CD8-positive, alpha-beta memory T cell (primary cell): ENCODE measurements at places on chromosomes 4 and X. TPM values are rescaled to one million over a fixed set of nuclear protein-coding genes. Genes with fewer than 3 reads are reported as not detected.

DNA sequence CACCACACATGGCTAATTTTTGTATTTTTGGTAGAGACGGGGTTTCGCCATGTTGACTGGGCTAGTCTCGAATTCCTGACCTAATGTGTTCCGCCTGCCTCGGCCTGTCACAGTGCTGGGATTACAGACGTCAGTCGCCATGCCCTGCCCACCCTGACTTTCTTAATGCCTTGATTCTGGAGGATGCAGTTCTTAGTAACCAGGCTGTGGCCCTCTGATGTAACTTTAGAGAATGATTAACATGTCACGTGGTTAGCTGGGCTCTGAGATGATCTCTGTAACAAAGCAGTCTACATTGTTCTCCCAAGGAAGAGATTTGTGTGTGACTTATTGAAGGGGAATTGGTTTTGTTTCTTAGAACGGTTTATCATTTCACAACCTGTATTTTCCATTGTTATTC is 30.6 kb downstream of the ANK2 start:
- no peaks in the 10 kb centered on the region for H3K36me3 ChIP-seq
- DNase-seq, result no peak
- H3K27me3 ChIP-seq, result no peaks in the 10 kb centered on the region
- H3K27ac ChIP-seq, result no peak overlapping the region

DNA sequence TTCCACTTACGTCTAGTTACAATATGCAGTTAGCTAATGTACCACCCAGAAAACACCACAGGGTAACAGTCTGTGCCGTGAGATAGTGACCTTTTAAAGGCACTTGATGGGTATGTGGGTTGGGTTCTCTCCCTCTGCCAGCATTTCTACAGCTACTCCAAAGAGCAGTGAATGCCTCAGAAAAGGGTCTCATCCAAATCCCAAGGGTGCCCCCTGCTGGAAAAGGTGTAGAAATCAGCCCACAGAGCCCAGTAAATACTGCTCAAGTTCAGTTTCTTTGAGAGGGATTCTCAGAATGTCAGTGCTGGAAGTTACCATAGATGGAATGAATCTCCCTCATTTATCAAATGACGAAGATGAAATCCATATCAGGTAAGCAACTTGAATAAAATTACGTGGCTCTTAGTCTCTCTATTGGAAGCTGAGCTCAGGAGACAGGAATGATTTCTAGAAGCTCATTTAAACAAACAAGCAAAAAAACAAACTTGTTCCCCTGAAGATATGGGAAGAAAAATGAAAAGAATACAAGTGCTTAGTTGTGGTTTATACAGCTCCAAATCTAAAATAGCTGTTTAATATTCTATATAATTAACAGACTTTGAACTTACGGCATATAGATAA is 9.5 kb downstream of the RNF175 start:
- no peak overlapping the region for H3K4me3 ChIP-seq
- H3K36me3 ChIP-seq, result no peaks in the 10 kb centered on the region
- no peaks in the 10 kb centered on the region for H3K27me3 ChIP-seq
- no peak overlapping the region for H3K27ac ChIP-seq
- peaks cover 8% of the 10 kb centered on the region for H3K4me1 ChIP-seq
- DNase-seq, result peak; percentile 59

DNA sequence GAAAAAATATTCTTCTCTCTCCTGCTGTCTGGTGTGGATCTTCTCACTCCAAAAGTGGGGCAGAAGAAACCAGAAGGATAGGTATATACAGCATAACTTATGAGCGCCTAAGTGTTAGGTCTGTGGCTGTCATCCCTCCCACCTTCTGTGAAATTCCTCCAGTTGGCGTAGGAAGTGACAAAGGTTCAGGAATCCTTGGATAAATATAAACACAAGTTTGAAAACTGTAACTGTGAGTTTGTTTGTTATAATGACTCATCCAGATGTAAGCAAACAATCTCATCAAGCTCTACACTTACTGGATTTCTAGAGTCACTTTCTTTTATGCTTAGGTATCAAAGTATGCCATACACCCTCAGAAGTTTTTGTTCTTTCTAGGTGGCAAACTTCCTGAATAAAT is 405.2 kb downstream of the FAT4 start:
- DNase-seq, result no peak
- H3K27me3 ChIP-seq, result no peaks in the 10 kb centered on the region
- H3K36me3 ChIP-seq, result no peaks in the 10 kb centered on the region
- H3K4me1 ChIP-seq, result no peaks in the 10 kb centered on the region
- H3K4me3 ChIP-seq, result no peak overlapping the region

- no peaks in the 10 kb centered on the region for H3K36me3 ChIP-seq
- H3K4me3 ChIP-seq, result no peak overlapping the region
- H3K27ac ChIP-seq, result no peak overlapping the region
- DNase-seq, result no peak
- no peaks in the 10 kb centered on the region for H3K27me3 ChIP-seq
- H3K4me1 ChIP-seq, result no peaks in the 10 kb centered on the region
Observed at GRCh38 chr4:172657081-172657480, 511.5 kb upstream of the GALNT7 start.

DNA sequence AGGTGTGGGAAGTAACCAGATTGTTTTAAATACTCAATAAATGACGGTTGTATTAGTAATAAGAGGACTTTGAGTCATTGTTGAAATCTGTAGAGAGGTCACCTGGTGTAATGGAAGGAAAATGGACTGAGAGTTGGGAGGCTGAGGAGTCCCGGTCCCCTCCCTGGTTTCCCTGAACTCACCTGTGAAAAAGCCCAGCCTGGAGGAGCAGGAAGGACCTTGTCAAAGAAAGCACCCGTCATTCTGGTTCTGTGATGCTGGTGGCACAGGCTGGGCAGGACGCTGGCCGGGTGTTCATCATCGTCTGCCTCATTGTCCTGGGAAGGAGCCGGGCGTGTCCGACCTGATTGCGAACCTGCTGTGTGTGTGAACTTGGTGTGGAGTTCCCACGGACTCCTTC is 70.8 kb downstream of the SORCS2 start:
- no peaks in the 10 kb centered on the region for H3K36me3 ChIP-seq
- H3K27me3 ChIP-seq, result no peaks in the 10 kb centered on the region
- H3K4me1 ChIP-seq, result no peaks in the 10 kb centered on the region
- DNase-seq, result no peak
- H3K4me3 ChIP-seq, result no peak overlapping the region

DNA sequence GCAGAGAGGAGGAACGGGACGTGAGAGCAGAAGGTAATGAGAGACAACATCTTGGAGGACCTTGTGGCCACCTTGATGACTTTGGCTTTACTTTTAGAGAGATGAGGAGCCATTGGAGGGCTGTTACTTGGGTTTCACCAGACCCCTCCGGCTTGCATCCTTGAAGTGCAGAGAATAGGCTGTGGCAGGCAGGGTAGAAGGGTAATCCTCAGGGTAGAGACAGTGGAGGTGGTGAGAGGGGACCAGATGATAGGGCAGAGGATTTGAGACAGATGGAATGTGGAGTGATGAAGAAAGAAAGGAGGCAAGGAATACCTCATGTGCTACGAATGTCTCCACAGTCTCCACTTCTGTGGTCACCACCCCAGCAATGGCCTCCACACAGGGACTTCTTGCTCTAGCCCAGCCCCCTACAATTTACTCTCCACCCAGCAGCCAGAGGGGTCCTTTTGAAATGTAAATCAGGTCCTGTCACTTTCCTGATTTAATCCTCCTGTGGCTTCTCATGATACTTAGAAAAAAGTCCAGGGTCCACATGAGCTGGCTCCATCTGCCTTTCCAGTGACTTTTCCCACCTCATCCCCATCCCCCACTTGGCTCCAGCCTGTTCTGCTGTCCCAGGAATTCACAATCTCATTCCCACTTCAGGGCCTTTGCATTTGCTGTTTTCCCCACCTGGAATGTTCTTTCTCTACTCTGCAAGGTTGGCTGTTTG is 115.0 kb downstream of the PJA1 start:
- no peak overlapping the region for H3K27ac ChIP-seq
- H3K4me1 ChIP-seq, result no peaks in the 10 kb centered on the region
- H3K36me3 ChIP-seq, result no peaks in the 10 kb centered on the region
- no peak overlapping the region for H3K4me3 ChIP-seq
- no peak for DNase-seq
- no peaks in the 10 kb centered on the region for H3K27me3 ChIP-seq

DNA sequence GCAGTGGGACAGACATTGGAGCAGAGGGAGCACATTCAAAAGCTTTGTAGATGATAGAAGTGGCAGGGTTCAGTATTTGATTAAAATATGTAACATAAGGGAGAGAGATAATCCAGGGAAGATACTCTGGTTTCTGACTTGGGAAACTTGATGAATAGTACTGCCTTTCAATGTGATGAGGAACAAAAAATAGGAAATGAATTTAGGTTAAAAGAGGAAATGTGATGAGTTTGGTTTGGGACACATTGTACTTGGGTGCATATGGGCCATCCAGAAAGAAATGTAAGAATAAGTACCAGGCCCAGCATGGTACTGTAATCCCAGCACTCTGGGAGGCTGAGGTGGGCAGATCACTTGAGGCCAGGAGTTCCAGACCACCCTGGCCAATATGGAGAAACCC is 20.9 kb upstream of the NDNF start:
- no peaks in the 10 kb centered on the region for H3K4me1 ChIP-seq
- H3K36me3 ChIP-seq, result no peaks in the 10 kb centered on the region
- no peak for DNase-seq
- no peak overlapping the region for H3K27ac ChIP-seq
- H3K4me3 ChIP-seq, result no peak overlapping the region

DNA sequence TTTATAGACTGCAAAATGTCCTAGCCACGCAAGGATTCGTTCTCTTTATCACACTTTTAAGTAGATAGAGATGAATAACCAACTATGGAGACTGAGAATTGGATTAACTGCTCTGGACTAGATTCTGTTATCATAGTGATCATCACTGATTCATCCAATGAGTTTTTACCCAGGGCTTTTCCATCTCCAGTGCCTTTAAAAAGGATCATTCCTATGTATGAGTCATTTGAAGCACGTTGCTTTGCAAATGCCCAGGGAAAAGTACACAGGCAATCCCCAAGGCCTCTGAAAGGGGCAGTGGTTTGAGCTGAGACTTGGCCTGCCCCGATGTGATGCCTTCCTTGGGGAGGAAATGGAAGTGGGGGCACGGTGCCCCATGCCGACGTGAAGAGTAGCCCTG is 122.7 kb upstream of the PSAPL1 start:
- H3K4me1 ChIP-seq, result no peaks in the 10 kb centered on the region
- no peak overlapping the region for H3K4me3 ChIP-seq
- no peaks in the 10 kb centered on the region for H3K27me3 ChIP-seq
- H3K36me3 ChIP-seq, result no peaks in the 10 kb centered on the region
- no peak overlapping the region for H3K27ac ChIP-seq

DNA sequence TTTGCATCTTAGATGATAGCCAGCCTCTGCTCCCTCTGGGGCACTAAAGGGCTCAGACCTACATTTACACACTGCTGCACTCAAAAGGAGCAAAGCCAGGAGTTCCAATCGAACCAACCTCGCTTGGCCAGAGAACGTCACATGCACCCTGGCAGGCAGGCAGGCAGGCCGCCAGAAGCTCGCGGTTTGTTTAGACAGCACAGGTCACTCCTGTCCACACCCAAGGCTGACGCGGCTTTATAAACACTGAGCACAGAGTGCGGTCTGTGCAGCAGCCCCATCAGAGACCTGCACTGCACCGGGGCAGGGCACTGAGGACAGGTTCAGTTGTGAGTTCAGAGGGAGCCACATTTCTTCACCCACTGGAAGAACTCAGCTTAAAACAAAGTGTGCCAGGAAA is 143.9 kb downstream of the BCOR start:
- DNase-seq, result no peak
- H3K27me3 ChIP-seq, result no peaks in the 10 kb centered on the region
- H3K4me1 ChIP-seq, result peaks cover 8% of the 10 kb centered on the region
- H3K36me3 ChIP-seq, result no peaks in the 10 kb centered on the region
- no peak overlapping the region for H3K27ac ChIP-seq
- no peak overlapping the region for H3K4me3 ChIP-seq

GRCh38 chrX:119647552-119648420 is 41.6 kb upstream of the NKRF start:
- H3K4me1 ChIP-seq, result peaks cover 12% of the 10 kb centered on the region
- no peak overlapping the region for H3K4me3 ChIP-seq
- DNase-seq, result peak; percentile 37
- peak overlapping the region; percentile 38 for H3K27ac ChIP-seq
- no peaks in the 10 kb centered on the region for H3K27me3 ChIP-seq
- peaks cover 22% of the 10 kb centered on the region for H3K36me3 ChIP-seq

GRCh38 chrX:100649550-100650356 is 5.8 kb downstream of the SRPX2 start:
- H3K36me3 ChIP-seq, result no peaks in the 10 kb centered on the region
- no peaks in the 10 kb centered on the region for H3K4me1 ChIP-seq
- H3K4me3 ChIP-seq, result no peak overlapping the region
- no peaks in the 10 kb centered on the region for H3K27me3 ChIP-seq
- no peak overlapping the region for H3K27ac ChIP-seq

- H3K27ac ChIP-seq, result no peak overlapping the region
- DNase-seq, result no peak
- no peak overlapping the region for H3K4me3 ChIP-seq
- H3K36me3 ChIP-seq, result no peaks in the 10 kb centered on the region
- H3K27me3 ChIP-seq, result no peaks in the 10 kb centered on the region
Observed at GRCh38 chrX:18348047-18348446, 6.4 kb downstream of the SCML2 start.

GRCh38 chr4:43343298-43343697 is 450.8 kb downstream of the GRXCR1 start:
- H3K27ac ChIP-seq, result no peak overlapping the region
- no peaks in the 10 kb centered on the region for H3K36me3 ChIP-seq
- H3K27me3 ChIP-seq, result no peaks in the 10 kb centered on the region
- no peak overlapping the region for H3K4me3 ChIP-seq

DNA sequence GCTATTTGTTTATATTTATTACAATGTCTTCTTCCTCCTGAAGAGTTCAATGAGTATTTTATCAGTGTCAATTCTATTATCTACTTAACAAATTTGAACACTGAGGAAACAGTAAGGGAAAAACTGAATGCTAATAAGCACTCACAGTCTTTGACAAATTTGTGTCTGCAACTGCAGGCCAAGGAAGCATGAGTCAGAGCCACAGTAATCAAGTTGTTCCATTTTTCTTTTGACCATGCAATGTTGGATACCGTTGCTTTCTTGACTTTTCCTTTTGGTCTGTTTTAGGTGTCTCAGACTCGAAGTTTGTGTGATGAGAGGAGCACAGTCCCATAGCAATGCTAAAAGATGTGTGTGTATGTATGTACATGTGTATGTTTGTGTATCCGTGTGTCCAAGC is 359.6 kb downstream of the IL1RAPL1 start:
- no peaks in the 10 kb centered on the region for H3K4me1 ChIP-seq
- no peak for DNase-seq
- no peak overlapping the region for H3K27ac ChIP-seq
- no peak overlapping the region for H3K4me3 ChIP-seq
- H3K27me3 ChIP-seq, result no peaks in the 10 kb centered on the region

- no peaks in the 10 kb centered on the region for H3K27me3 ChIP-seq
- no peak overlapping the region for H3K4me3 ChIP-seq
- no peaks in the 10 kb centered on the region for H3K36me3 ChIP-seq
- H3K4me1 ChIP-seq, result no peaks in the 10 kb centered on the region
- H3K27ac ChIP-seq, result no peak overlapping the region
- no peak for DNase-seq
Observed at GRCh38 chr4:113060853-113061252, 11.4 kb downstream of the ANK2 start.

CWH43 gene
- not detected for polyA plus RNA-seq

GABRE gene
- polyA plus RNA-seq, result not detected

C1QTNF7 gene
- not detected for polyA plus RNA-seq
